ENCODE measurements at places on chromosomes 2 and 18. TPM values are rescaled to one million over a fixed set of nuclear protein-coding genes. Genes with fewer than 3 reads are reported as not detected.
A peak's percentile ranks its signal among the peaks of the same experiment; 100 is the strongest.

DNA sequence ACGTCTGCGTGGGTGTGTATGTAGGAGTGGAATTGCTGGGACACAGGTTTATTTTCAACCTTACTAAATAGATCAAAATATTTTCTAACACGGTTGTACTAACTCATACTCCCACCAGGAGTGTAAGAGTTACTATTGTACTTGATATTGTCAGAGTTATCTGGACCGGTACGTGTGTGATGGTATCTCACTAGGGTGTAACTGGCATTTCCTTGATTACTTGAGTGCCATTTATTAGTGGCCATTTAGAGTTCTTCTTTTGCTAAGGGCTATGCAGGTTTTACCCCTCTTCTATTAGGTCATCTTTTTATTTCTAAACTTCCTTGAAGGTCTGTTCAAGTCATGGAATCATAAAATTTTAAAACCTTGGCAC, 33.5 kb downstream of the CENPO start:
- H3K27ac ChIP-seq = peak overlapping the region; percentile 80
- H3K4me3 ChIP-seq = no peak overlapping the region
- H3K27me3 ChIP-seq = no peaks in the 10 kb centered on the region
- DNase-seq = no peak
- peaks cover 22% of the 10 kb centered on the region for H3K36me3 ChIP-seq

DNA sequence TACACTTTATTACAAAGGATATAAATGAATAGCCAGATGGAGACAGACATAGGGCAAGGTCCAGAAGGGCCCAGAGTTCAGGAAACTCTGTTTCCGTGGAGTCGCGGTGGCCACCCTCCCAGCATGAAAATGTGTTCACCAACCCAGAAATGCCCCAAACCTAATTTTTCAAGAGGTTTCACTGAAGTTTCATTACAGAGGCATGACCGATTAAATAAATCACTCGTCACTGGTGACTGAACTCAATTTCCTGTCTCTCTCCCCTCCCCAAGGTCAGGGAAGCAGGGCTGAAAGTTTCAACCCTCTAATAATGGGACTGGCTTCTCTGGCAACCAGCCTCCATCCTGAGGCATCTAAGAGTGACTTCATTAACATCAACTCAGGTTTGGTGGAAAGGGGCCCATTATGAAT, 22.4 kb downstream of the USP40 start:
- no peaks in the 10 kb centered on the region for H3K27me3 ChIP-seq
- no peak overlapping the region for H3K4me3 ChIP-seq
- peaks cover 14% of the 10 kb centered on the region for H3K4me1 ChIP-seq
- DNase-seq = no peak

DNA sequence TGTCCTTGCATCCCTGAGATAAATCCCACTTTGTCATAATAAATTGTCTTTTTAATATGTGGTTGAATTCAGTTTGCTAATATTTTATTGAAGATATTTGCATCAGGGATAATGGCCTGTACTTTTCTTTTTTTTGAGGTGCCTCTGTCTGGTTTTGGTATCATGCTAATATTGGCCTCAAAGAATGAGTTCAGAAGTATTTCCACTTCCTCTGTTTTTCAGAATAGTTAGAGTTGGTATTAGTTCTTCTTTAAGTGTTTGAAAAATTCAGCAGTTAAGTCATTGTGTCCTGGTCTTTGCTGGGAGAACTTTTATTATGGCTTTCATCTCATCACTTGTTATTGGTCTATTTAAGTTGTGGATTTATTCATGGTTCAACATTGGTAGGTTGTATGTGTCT, 464.1 kb upstream of the CRIM1 start:
- H3K36me3 ChIP-seq = peaks cover 10% of the 10 kb centered on the region
- no peak for DNase-seq
- no peak overlapping the region for H3K4me3 ChIP-seq
- H3K27ac ChIP-seq = peak overlapping the region; percentile 47
- H3K4me1 ChIP-seq = peaks cover 11% of the 10 kb centered on the region

The C2orf68 gene
- total RNA-seq = 47.9 TPM

The SCYGR4 gene
- not detected for total RNA-seq

- H3K27me3 ChIP-seq = no peaks in the 10 kb centered on the region
- no peaks in the 10 kb centered on the region for H3K36me3 ChIP-seq
- H3K27ac ChIP-seq = no peak overlapping the region
- H3K4me3 ChIP-seq = no peak overlapping the region
- no peak for DNase-seq
Observed at GRCh38 chr18:52489396-52490306, 149.7 kb downstream of the DCC start.

The ELOA2 gene
- total RNA-seq = not detected

The HEATR5B gene
- 14.8 TPM for total RNA-seq

GRCh38 chr2:86672027-86672545, 48.0 kb upstream of the RMND5A start:
- DNase-seq = no peak
- H3K36me3 ChIP-seq = no peaks in the 10 kb centered on the region
- H3K4me3 ChIP-seq = no peak overlapping the region
- H3K27ac ChIP-seq = no peak overlapping the region

DNA sequence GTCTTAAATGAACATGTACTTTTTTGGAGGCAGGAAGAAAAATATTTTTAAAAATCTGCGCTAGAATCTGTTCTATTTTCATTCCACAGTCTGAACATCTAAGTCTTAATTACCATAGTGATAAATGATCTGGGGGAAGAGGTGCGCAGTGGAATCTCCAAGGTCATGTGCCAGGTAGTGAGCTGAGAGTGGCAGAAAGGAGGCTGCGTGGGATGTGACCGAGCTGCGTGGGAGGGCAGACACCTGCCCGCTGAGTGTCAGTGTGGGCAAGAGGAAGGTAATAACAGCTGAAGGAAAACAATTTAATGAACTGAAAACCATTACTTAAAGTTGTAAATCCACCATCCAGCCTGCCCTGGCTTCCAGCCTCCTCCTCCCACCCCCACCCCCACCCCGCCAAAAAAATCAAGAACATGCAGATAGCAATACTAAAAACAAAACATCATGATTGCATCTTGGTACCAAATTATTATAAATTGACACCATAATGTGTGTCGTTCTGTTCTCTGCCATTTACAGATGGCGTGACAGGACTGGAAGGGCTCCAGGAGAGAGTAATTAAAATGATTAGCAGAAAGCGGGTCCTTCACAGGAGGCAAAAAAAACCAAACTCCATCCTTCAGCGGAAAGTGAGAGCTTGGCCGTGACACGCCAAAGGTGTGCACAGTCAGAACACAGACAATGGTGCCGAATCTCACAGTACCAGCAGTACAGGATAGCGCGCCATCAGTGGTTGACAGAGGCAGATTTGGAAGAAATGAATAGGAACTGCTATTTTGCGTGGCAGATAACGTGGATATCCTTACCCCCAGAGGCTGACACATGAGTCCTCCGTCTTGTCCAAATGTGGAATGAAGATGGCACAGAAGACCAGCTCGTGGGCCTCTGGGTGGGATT, 11.4 kb upstream of the DTNB start:
- no peak overlapping the region for H3K27ac ChIP-seq
- no peak overlapping the region for H3K4me3 ChIP-seq
- no peaks in the 10 kb centered on the region for H3K4me1 ChIP-seq
- no peaks in the 10 kb centered on the region for H3K36me3 ChIP-seq
- peaks cover 17% of the 10 kb centered on the region for H3K27me3 ChIP-seq
- DNase-seq = no peak

- DNase-seq = no peak
- H3K4me1 ChIP-seq = no peaks in the 10 kb centered on the region
- no peaks in the 10 kb centered on the region for H3K27me3 ChIP-seq
- H3K27ac ChIP-seq = no peak overlapping the region
Observed at GRCh38 chr18:11266781-11267480, 117.6 kb upstream of the PIEZO2 start.

DNA sequence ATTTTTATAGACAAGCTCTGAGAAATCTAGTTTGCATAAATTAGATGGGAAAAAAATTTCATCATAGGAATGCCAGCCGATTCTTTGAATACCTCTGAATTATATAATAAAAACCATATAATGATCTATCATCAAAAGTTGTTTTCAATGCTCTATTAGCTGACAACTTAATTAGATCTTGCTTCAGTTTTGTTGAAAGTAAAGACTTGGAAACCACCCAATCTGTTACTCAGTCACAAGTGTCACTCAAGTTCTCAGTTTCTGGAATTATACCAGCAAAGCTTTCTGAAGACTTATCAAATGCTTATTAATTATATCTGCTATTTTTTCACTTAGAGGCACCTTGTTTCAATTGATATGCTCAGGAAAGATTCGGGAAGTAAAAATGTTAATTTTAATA, 17.4 kb upstream of the TP53I3 start:
- H3K27ac ChIP-seq = no peak overlapping the region
- peaks cover 13% of the 10 kb centered on the region for H3K36me3 ChIP-seq
- H3K4me3 ChIP-seq = no peak overlapping the region

DNA sequence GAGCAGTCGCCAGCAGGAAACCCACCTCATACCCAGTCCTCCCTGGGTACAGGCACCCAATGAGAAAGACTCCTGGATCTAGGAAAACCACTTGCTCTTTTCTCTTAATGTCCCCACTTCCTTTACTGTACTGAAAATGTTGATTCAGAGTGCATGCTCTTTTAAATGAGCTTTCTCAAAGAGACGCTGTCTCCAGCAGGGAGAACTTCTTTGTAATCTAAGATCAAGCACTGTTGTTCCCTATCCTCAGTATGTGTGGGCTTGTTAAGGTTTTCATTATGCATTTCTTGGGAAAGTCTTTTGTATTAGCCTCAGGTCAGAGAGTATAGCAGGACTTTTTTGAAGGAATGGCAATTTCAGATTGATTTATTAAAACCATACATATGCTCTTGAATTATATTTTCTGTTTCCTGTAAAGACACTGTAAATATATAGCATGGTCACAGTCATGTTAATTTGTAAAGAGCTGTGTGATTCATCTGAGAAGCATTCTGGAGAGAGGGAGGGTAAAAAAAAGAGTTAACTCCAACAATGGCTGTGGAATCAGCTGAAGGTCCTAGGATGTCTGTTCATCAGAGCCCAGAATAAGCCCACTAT, 178.1 kb downstream of the MGAT5 start:
- H3K4me3 ChIP-seq = no peak overlapping the region
- H3K27me3 ChIP-seq = no peaks in the 10 kb centered on the region
- no peaks in the 10 kb centered on the region for H3K4me1 ChIP-seq
- peaks cover 1% of the 10 kb centered on the region for H3K36me3 ChIP-seq
- no peak for DNase-seq

GRCh38 chr2:216996279-216996845, 136.5 kb upstream of the TNP1 start:
- no peaks in the 10 kb centered on the region for H3K4me1 ChIP-seq
- H3K27ac ChIP-seq = no peak overlapping the region
- H3K27me3 ChIP-seq = peaks cover 4% of the 10 kb centered on the region
- H3K4me3 ChIP-seq = no peak overlapping the region

DNA sequence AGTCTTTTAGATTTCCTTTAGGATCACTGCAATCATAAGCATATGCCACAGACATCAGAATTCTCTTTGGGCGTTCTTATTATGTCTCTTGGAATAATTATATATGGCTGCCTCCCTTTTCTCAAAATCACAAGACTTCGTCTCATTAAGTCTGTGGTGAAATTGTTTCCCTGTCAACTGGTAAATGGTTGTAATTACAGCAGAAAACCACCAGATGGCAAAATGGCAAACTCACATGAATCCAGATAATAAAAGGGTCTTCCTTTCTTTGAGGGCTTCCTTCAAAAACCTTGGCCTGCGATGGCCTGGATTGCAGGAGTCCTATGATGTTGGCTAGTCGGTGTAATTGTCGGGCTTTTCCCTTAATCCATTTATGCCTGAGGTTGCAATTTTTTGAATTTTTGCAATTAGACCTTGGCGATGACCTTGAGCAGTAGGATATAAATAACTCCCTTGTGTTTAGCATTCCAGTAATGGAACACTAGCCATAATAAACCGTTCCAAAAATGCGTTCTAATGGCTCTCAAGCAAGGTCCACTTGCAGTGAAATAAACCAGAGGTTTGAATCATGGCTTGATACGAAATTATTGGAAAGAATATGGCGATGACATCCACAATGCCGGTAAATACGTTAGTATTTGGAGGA, 656.4 kb downstream of the MBD2 start:
- no peaks in the 10 kb centered on the region for H3K4me1 ChIP-seq
- no peak overlapping the region for H3K4me3 ChIP-seq
- DNase-seq = no peak
- H3K27ac ChIP-seq = no peak overlapping the region
- no peaks in the 10 kb centered on the region for H3K36me3 ChIP-seq

The RAPGEF4 gene
- 0.21 TPM for total RNA-seq

The VWA3B gene
- total RNA-seq = not detected

DNA sequence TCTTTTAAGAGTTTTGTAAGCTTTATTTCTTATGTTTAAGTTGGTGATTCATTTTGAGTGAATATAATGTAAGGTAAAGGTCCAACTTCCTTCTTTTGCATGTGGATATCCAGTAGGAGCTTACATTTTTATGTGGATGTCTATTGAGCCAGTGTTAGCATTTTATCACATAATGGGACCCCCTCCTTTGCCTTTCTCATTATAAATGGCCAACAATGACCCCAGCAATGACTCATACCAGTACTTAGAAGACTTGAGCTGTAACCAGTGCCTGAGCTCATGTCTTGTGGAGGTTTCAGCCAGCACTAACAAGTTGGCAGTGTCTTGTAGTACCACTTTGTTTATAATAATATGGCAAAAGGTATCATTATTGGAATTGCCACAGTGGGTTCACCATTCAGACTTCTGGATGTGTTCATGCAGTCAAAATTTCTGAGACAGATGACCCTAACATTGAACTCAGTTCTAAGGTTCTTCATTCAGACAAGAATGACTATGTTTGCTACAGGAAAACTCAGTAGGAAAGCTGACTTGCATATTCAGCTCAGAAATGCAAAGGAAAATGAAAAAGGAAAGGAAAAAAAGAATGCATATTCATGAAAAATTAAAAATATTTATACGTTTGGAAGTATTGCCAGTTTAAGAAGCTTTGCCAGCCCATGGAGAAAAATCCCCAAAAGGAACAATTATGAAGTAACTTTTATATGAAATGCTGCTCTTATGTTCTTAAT, 41.0 kb downstream of the CDKL4 start:
- H3K4me3 ChIP-seq = peak overlapping the region; percentile 66
- no peaks in the 10 kb centered on the region for H3K27me3 ChIP-seq
- peaks cover 44% of the 10 kb centered on the region for H3K36me3 ChIP-seq
- peak overlapping the region; percentile 86 for H3K27ac ChIP-seq

GRCh38 chr2:182522405-182522896, 95.6 kb upstream of the PDE1A start:
- H3K4me3 ChIP-seq = no peak overlapping the region
- peaks cover 3% of the 10 kb centered on the region for H3K27me3 ChIP-seq
- H3K4me1 ChIP-seq = no peaks in the 10 kb centered on the region
- DNase-seq = no peak
- H3K27ac ChIP-seq = no peak overlapping the region
- no peaks in the 10 kb centered on the region for H3K36me3 ChIP-seq

DNA sequence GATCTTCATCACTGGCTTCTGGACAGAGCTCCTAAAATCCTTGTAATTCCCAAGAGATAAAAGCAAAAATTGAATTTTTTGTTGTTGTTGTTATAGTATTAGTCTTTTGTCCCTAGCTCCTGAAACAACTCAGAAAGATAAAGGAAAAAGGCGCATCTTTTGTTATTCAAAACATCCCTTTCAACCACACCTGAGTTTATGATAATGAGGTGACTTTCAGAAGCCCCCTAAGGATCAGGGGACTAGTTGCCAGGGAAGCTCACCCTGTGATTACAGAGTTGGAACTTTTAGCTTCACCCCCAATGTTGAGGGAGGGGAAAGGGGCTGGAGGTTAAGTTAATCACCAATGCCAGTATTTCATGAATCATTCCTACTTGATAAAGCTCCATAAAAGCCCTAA, 10.3 kb upstream of the CERKL start:
- H3K27ac ChIP-seq = no peak overlapping the region
- no peak for DNase-seq

Measured in activated CD8-positive, alpha-beta memory T cell treated with anti-CD3 and anti-CD28 coated beads, Interleukin-2, amount 10 ng/mL, durations not matched to agents 7 days and 5 days (primary cell).